Kasumi-1 (cell line): ENCODE measurements at places on chromosomes 6 and 20.

DNA sequence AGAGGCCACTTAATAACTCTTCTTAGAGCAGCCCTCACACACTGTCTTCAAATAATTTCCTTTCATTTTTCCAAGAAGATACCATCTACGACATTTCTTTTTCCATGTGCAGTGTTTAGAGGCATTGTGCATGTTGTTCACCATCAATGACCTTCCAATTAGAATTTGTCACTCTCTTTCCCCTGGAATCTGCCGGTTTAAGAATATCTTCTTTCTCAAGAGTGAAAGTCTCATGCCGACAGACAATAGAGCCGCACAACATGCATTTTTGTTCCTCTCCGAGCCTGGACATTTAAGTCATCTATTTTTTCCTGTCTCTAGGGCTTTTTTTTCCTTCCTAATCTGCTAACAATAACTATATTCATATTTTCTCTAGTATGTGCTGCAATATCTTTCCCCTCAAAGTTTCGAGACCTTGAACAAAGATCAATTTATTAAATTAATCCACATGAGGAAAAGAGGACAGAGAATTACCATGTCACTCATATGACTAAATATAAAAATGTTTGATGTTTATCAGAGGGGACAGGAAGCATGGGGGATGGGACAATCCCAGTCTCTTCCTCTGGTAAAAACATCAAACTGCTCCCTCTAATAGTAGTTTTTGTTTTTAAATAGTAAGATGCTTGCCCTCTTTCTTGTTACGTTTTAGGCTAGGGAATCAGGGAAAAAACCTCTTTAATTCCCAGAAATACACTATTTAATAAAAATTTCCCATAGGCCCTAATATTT lies 893.4 kb downstream of the C6orf118 start:
- no peak for DNase-seq

DNA sequence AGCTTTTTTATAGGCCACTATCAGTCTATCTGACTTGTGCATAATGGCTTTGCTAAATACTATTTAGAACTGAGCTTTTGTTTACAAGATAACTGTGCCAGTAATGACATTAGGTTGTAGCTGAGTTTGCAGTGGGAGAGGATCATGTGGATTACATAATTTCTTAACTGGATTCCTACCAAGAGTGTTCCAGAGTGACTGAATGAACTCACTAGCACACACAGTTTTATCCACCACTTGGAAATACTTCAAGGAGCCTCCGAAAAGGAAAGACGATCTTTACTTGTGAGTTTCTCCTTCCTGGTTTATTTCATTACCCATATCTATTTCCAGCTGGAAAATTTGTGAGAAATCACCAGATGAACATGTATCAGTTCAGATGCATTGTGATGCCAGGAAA lies 10.9 kb upstream of the SYNE1 start:
- no peak for DNase-seq

DNA sequence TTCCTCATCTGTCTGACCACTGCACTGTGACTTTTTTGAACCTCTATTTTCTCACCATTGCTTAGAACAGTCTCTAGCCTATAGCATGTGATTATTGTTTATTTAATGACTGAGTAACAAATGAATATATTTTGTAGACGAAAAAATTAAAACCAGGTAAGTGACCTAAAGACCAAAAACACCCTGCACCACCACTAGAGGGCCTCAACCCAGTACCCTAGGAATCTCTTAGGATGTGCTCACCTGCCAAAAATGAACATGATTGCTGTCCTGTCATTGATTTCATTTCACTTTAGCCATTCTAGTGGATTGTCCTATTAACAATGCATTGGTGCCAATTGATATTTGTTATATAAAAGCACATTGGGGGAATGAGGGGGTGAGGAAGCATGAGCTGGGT lies 199.1 kb downstream of the COL9A1 start:
- DNase-seq, result no peak

DNA sequence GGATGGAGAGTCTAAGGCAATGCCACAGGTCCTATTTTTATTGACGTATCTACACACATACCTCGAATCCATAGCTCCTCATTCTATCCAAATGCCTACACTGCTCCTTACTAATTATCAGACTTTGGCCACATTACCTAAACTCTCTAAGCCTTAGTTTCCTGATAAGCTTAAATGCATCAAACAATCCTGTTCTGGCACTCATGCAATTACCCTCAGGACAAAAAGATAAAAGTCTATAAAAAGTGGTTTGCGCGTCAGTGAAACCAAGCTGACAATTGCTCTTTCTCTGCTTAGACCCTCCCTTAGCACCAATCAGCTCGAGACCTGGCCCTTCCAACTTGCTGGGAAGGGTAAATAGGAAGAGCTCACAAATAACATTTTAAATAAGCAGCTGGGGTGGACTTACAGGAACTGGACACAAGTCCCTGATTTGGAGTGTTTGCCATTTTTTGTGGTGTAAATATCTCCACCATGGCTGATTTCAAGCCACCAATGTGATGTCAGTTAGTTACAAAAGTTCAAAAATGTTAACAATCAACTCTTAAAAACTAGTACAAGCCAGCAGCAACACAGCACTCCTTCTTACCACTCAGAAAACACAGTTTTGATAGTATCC lies 7.2 kb upstream of the PLEKHG1 start:
- no peak for DNase-seq

GRCh38 chr20:14902432-14903089 lies 565.1 kb upstream of the FLRT3 start:
- DNase-seq, result no peak

DNA sequence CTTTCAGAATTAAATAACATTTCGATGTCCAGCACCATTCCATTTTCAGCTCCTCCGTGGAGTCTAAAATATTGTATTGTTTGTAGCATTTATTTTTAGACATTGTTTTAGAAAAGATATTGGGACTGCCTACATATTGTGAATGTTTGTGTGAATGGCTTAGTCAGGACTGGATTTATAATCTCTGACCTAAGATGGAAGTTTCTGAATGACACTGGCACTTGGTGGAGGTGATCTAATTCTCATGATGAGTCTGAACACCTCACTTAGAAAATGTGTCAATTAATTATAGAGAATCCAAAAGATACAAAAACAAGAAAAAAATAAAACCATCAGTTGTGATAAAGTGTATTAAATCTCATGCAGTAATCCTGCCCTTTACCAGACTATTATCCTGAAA lies 60.8 kb upstream of the HBS1L start:
- DNase-seq, result no peak

GRCh38 chr20:58195047-58195446 lies 33.4 kb downstream of the ANKRD60 start:
- DNase-seq, result no peak

DNA sequence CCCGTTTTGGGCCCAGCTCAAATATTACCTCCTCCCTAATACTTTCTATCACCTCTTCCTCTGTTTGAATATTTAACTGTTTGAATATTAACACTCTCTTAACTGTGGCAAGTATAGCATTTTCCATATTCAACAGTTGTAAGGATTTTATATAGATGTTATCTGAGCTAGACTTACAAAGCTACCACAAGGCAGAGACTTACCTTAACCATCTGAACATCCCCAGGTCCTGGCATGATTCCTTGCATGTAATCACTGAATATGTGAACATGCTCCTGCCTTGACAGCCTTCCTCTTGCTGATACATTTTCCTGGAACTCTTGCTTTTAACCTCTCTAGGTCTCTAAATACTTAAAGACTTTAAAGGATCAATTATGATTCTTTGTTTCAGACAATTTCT lies 182.4 kb downstream of the MCHR2 start:
- no peak for DNase-seq

DNA sequence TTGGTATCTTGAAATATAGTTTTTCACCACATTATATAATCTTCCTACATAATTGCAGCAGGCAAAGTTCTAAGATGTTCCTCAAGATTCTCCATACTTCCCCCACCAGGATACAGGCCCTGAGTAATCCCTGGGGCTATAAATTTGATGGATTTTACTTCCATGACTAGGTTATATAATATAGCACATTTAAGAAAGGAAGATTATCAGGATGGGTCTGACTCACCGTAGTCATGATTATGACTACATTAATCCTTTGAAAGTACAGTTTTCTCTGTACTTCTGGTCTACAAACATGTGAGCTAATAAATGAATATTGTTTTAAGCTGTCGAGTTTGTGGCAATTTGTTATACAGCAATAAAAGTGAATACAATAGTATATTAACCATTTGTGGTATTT lies 122.5 kb downstream of the MACROD2 start:
- no peak for DNase-seq

DNA sequence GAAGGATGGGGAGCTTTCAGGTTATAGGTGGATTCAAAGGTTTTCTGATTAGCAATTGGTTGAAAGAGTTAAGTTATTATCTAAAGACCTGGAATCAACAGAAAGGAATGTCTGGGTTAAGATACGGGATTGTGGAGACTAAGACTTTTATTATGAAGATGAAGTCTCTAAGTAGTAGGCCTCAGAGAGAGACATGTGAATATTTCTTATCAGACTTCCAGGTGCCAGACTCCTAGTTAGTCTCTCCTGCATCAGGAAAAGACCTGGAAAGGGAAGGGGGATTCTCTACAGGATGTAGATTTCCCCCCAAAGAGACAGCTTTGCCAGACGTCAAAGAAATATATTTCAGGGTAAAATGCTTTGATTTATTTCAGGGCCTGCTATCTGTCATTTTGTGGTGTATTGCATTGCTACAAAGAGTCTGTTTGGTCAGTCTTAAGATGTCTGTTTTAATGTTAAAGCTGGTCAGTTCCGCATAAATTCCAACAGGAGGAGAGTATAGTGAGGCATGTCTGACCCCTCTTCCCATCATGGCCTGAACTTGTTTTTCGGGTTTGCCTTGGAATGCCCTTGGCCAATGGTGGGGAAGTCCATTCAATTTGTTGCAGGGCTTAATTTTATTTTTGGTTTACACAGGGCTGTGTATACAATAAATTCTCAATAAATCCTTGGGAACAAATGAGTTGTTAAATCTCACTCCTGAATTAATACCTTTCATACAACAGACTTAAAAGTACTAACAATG lies 103.4 kb upstream of the RALGAPA2 start:
- no peak for DNase-seq

GRCh38 chr6:33722103-33722623 lies 10.7 kb upstream of the UQCC2 start:
- DNase-seq, result no peak

DNA sequence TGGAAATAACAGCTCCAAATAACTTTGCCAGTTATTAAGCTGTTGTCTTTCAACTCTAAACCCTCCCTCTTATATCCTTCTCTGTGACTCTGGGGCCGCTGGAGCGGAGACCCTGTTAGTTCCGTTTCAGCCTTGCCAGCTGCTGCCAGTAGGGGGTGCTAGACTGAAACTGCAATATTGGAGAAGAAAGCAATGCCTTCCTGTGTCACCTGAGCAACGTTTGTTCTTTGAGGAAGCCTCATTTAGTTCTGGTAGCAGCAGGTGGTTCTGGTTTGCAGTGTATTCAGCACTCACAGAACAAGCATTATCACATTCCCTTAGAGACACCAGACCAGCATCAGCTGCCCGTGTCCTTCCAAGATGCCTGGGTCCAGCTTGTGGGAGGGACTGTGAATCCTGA lies 22.9 kb upstream of the JAG1 start:
- DNase-seq, result no peak

- no peak for DNase-seq
These were observed 709 bp downstream of the PPP1R16B start for GRCh38 chr20:38805958-38806854.

DNA sequence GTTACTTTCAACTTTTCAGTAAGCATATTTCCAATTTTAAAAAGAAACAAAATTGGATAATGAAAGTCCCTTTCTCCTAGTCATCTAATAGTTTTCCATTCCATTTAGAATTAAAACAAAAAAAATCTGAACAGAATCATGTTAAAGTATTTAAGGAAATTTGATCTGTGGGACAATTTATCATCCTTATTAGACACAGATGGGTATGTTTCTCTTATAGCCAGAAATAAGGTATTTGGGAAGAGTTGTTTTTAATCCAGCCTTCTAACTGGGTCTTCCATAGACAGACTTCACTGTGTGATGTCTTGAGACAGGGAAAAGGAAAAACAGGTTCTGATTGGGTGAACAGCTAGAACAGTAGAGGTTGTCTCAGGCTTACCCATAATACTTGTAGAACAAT lies 39.5 kb upstream of the STXBP5 start:
- DNase-seq, result no peak

DNA sequence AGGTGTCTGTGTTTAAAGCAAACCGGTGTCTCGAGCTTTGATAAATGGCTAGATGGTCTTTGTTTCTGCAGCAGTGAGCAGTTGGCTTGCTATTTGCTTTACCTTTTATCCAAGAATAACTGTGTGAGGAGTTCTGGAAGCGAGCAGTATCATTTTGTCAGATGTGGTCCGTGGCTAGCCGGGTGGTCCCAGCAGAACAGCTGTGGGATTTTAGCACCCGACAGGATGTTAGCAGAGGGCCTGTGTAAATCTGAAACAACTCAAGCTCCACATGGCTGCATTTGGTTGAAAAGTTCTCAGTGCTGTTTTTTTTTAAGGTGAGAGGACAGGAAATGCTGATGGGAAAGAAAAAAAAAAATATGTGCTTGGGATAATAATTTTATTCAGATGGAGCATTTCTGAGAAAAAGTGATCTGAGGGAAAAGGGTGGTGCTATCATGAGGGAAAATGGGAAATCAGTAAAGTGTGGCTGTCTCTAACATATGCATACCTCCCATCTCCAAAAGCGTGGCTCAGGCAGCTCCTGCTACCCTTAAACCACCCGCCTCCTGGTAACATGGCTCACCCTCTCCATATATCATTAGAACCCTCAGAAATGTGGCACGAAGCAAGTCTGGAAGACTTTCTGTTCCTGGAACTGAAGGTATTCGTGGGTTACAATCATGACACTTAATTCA lies 215.4 kb downstream of the TSHZ2 start:
- DNase-seq, result no peak

- DNase-seq, result no peak
These were observed 109.4 kb upstream of the CCN2 start for GRCh38 chr6:132060591-132060990.

DNA sequence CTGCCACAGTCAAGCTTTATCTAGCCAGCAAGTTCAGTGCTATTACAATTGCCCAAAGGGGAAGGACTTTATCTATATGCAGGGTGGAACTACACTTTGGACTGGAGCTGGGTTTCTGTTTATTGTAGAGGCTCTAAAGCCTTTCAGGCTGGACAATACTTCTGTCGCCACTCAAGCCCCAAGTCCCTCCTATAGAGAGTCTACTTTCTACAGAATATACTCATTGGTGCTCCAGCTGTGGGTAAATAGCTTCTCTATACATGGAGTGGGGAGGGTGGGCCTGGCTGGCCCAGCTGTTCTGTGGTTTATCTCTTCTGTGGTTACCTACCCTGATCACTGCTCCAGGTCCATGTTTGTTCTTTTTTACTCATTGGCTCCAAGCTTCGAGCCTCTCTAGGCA lies 151.8 kb upstream of the MYLIP start:
- DNase-seq, result no peak

- no peak for DNase-seq
These were observed 44.8 kb upstream of the ZNF831 start for GRCh38 chr20:59118855-59119254.
